ENCODE measurements at places on chromosomes 1 and 21.

- DNase-seq: no peak
Observed at GRCh38 chr21:31961027-31961426, 88.2 kb downstream of the HUNK start.

- DNase-seq: no peak
Observed at GRCh38 chr21:35609263-35609662, 451.1 kb downstream of the SETD4 start.

GRCh38 chr1:219580009-219580676, 32.8 kb downstream of the ZC3H11B start:
- no peak for DNase-seq

DNA sequence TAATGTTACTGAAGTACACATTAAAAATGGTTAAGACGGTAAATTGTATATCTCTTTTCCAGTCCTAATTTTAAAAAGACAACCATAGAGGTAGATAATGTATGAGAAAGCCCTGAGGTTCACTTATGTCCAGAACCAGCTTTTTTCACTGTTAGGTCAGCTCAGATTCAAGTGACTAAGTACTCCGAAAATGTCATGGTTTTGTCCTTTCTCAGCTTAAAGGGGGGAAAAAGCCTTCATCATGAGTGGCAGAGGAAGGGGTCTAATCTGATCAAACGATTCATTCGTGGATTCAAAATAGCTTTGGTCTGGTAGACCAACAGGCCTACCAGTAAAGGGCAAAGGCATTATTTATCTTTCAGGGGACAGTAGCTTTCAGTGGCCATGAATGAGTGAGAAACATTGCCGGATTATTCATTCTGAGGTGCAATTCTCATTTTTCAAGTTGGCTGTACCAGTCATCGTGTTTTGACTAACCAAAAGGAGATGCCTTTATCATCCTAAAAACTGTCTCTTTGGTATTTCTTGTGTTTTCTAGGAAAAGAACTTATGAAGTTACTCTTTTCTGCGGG, 208.4 kb downstream of the HHIPL2 start:
- no peak for DNase-seq

- no peak for DNase-seq
Observed at GRCh38 chr1:117970252-117970651, 40.7 kb downstream of the WDR3 start.

DNA sequence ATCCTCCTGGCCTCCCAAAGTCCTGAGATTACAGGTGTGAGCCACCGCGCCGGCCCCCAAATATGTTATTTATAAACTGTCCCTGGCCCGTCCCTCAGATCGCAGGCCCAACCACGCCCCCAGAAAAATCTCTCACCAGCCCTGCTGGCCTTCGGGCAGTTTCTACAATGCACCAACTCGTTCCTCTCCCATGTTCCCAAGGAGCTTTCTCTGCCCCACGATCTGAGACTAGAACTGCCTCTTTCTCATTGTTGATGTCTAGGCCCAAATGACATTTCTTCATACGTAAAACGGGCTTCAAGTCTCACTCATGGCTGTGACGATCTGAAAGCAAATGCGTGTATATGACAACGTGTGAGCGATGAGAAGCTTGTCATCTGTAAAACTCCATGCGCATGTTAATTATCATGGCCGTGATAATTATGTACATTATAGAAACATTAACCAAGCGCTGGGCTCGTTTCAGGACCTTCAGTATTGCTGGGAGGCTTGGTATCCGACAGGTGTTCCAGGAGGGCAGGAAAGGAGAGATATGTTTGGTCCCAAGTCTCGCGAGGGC, 748 bp upstream of the NIPAL3 start:
- DNase-seq: no peak

DNA sequence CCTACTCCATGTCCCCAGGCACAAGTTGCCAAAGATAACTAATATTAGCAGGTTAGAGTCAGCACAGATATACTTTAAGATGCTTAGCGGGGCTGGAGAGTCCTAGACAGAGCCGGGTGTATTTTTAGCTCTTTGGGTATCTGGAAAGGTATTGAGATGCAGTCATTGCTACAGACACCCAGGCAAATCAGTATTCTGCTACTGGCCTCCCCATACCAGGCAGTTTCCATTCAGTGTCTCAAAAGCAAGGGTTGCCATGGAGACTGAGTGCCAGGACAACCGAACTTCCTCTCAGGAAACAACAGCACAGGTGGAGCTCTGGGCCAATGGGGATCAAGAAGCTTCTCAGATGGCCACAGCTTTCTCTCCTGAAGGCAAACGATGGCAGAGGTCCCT, 45.3 kb downstream of the KCNC4 start:
- no peak for DNase-seq

- DNase-seq: no peak
Observed at GRCh38 chr1:10216090-10216749, 5.8 kb downstream of the KIF1B start.

GRCh38 chr1:64309431-64309831, 106.0 kb downstream of the UBE2U start:
- no peak for DNase-seq

DNA sequence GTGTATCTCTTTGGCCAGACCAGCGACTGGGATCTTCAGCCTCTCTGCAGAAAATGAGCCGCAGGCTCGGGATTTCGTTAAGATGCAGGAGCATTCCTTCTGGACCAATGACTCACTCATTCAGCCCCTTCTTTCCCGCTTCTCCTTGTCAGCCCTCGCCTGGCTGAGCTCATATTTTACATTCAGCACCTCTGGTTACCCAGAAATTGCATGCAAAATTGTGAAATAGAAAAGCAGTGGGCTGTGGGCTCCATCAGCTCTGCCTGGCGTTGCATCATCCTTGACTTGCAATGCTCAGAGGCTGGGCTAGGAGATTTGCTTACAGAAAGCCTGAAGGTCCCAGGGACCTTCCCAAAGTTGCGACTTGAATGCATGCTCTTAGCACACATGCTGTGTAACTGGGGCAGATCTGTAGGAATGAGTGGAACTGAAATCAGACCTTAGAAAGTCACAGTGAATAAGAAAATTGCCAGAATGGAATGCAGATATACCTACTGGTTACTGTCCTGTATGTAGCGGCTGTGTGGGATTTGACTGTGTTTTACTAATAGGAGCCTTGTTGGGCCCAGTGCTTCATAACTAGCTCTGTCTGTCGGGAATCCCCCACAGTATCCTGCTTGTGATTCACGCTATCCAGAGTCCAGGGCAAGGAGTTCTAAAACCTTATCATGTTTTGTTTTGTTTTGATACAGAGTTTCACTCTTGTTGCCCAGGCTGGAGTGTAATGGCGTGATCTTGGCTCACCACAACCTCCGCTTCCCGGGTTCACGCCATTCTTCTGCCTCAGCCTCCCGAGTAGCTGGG, 444.8 kb downstream of the KIF26B start:
- DNase-seq: no peak

DNA sequence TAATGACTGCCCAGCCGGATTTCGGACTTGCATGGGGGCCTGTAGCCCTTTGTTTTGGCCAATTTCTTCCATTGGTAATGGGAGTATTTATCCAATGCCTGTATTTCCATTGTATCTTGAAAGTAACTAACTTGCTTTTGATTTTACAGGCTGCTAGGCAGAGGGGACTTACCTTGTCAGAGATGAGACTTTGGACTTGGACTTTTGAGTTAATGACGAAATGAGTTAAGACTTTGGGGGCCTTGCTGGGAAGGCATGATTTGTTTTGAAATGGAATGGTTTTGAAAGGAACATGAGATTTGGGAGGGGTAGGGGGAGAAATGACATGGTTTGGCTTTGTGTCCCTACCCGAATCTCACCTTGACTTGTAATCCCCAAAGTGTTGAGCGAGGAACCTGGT, 9.6 kb downstream of the UBE2G2 start:
- DNase-seq: no peak

All from CD8-positive, alpha-beta memory T cell (primary cell).